Stimulated activated CD4-positive, alpha-beta T cell treated with anti-CD3 and anti-CD28 coated beads, Interleukin-1b, Interleukin-23, amount 100 ng/mL, for 48 hours (primary cell): ENCODE measurements at places on chromosomes 4 and X.

GRCh38 chr4:187158003-187158402, 434.3 kb upstream of the FAT1 start:
- no peak for DNase-seq

DNA sequence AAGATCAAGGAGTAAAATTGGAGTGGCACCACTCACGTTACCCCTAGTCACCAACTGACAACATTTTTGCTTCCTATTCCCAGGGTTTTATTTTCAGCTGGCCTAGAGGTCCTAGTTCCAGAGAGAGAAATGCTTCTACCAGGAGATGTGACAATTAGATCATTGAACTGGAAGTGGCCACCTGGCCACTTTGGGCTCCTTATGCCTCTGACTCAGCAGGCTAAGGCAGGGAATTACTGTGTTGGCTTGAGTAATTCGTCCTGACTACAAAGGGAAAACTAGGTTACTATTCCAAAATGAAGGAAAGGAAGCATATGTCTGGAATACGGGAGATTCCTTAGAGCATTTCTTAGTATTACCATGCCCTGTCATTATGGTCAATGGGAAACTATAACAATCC, 831.6 kb upstream of the NDST4 start:
- DNase-seq = no peak

GRCh38 chrX:11437642-11438379, 144.6 kb downstream of the AMELX start:
- DNase-seq = no peak

GRCh38 chr4:160143574-160143973, 1040.7 kb downstream of the RAPGEF2 start:
- DNase-seq = no peak

- DNase-seq = no peak
Observed at GRCh38 chr4:27787195-27787594, 926.6 kb downstream of the STIM2 start.

DNA sequence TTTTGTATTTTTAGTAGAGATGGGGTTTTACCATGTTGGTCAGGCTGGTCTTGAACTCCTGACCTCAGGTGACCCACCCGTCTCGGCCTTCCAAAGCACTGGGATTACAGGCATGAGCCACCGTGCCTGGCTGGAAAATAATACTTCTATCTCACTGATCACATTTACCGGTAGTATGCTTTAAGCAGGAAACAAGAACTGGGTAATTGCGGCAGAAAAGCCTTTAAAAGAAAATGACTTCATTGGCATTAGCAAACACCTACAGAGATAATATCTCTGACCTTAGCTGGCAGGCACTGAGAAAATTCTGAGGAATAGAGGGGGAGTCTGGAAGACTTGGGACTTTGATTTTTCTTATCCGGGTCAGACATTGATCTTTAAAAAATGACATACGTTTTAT, 78.5 kb downstream of the SHROOM3 start:
- no peak for DNase-seq

- no peak for DNase-seq
Observed at GRCh38 chrX:148755111-148755510, 254.7 kb downstream of the AFF2 start.
